Astrocyte of the spinal cord (primary cell): ENCODE measurements at places on chromosomes 4 and X.

- no peak for DNase-seq
Observed at GRCh38 chr4:17797808-17798207, 12.7 kb downstream of the DCAF16 start.

- no peak for DNase-seq
Observed at GRCh38 chr4:36255577-36255976, 11.3 kb upstream of the ARAP2 start.

GRCh38 chrX:37779857-37780256 is at the start of gene CYBB:
CYBB (plus strand) TSS chrX:37780059; CDS start chrX:37780078, 19 bp downstream.
- DNase-seq = no peak

DNA sequence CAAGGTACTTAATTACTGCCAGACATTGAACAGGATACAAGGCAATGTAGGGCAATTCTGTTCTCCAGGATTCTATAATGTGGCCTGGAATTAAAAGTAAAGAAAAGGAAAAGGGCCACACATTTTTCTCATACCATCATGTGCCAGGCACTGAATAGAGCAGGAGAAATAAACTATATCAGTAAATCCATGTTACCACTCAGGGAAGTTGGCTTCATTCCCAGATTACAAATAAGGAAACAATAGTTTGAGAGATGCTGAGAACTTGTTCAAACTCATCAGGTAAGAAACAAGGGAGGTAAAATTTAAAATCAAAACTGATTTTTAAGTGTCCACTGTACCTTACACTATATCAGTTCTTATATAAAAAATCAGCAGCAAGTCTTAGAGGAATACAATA is 645.0 kb upstream of the ATOH1 start:
- peak; percentile 25 for DNase-seq

DNA sequence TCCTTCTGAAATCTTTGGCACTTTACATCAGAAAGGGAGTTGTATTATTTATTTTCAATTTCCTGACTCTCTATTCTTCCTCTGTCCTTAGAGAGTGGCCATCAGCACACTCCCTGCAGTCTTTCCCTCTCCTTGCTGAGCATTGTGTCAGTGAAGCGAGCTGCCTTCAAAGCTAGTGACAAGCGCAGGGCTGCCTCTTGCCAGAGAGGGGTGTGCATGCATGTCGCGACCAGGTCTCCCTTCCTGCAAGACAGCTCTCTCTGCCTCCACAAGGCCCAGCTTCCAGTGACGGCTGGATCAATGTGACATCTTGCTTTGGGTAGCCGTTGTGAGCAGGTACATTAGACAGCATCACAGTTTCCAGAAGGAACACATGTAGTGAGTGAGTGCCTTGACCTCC is 810.9 kb upstream of the TENM3 start:
- DNase-seq = no peak

- DNase-seq = peak; percentile 68
Observed at GRCh38 chr4:37770016-37770415, 56.5 kb upstream of the PGM2 start.

GRCh38 chrX:20668550-20668949 is 401.8 kb upstream of the RPS6KA3 start:
- DNase-seq = no peak

GRCh38 chrX:73215246-73215645 is 595 bp upstream of the NAP1L2 start:
- no peak for DNase-seq

DNA sequence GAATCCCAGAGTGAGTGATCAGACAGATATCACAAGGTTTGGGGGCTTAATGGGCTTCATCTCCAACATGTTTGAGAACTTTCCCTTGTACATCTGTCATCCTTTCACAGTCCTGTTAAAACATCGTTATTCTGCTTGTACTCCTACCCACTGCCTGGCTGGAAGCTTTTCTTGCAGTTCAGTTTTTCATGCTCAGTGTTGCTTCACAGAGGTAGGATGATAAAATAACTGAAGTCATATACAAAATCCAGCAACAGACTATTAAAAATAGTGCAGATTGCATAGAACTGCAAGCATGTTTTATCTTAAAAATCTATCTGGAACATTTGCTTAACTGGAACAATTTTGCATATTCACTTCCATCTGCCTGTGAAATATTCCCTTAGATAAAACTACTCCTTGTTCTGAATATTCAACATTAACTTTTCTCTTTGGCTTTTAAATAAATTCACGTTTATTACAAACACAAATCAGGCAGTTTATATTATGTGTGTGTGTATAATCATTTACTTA is 579.6 kb upstream of the IGFBP7 start:
- DNase-seq = no peak

GRCh38 chr4:102560571-102561341 is 59.6 kb downstream of the NFKB1 start:
- DNase-seq = no peak

DNA sequence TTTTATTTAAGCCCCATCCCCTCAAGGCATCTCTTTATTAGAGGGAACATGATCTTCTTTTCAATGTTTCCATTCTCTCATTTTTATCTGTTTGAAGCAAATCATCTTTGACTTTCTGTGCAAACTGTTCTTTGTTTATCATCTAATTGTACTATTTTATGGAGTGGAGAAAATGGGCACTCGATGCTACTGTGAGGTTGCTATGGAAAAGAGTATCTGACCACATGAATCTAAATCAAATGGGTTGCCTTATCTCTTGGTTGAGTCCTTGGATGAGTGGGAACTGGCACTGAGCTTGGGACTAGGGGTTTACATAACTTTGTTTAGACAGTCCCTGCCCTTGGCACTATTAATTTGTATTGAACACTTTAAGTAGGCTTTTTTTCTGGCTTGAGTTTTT is 9.1 kb downstream of the OCRL start:
- DNase-seq = no peak

GRCh38 chrX:12885508-12885907 is 18.6 kb downstream of the TLR7 start:
- DNase-seq = no peak

DNA sequence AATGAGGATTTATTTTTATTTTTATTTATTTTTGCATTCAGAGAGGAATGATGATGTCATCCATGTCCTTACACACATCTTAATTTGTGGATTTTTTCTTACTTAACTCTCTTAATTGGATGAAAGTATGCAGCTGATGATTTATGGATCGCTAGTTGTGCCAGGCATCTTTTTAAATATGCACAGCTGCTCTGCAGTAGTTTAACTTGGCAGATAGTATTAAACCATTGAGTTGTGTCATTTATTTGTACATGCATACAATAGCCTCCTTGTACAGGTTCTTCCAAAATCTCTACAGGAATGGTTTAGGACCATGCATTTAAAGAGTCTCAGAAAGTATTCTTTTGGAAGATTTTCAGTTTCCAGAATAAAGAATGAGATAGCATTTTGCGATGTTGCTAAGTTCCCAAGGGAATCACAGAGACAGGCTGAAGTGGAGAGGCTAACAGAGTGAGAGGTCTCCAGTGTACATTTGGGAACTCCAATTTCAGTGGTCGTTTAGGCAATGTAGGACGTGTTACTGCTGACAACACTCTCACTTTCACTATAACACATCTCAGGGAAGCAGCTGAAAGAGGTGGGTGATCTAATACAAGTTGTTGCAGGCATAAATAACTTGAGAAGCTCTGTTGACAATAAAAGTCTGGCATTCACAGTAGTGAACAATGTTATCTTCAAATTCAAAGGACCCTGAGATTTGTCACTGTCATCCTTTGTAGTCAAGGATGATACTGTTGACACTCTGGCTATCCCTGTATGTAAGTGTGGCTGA is 49.9 kb upstream of the SCRG1 start:
- peak; percentile 78 for DNase-seq

DNA sequence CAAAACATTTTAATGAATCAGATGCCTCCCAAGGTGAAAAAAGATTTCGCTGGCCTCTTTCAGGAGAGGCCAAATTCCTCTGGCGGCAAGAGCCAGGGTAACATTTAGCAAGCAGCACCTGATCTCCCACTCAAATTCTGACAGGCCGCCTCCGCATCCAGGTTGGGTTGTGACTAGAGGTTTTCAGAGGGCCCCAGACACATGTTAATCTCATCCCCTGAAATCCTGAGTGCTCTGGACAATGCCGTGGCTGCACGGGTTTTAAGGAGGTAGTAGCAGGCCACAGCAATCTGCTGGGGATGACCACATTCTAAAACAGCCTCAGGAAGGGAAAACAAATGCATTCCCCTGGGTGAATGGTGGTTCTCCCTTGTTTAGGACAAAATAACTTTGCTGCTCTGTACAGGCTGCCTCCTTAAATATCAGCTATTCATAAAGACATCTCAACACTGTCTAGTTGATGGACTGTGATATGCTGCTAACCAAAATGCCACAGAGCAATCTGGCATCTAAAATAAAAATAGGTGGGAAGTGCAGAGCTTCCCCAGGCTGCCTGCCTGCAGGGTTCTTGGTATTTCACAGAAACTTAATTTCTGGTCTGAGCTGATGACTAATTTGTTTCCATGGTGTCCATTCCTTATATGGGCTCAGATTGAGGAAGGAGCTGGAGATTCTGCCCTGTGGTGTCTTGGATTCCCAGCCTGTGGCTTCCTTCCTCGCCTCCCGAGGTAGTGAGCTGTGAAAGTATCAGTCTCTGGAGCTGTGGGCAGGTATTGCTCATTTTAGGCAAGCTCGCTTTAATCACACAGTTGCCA is 202.0 kb downstream of the DCLK2 start:
- DNase-seq = peak; percentile 94

DNA sequence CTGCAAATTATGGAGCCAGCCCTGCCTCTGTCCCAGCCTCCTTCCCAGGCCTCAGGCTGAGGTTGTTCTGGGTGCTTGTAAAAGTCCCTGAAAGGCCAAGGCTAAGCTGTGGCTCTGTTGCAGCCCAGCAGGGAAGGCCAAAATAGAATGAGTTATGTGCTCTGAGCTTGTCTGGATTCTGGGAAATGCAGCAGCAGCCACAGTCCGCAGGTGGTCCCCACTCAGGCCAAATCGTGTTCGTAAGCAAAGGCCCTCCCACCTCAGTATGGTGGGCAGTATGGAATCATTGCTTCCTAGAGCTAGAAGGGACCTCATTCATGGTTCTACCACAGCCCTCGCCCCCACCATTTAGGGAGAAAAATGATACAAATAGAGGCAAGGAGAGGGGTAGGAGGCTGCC is 4.7 kb upstream of the TCEAL1 start:
- peak; percentile 69 for DNase-seq

DNA sequence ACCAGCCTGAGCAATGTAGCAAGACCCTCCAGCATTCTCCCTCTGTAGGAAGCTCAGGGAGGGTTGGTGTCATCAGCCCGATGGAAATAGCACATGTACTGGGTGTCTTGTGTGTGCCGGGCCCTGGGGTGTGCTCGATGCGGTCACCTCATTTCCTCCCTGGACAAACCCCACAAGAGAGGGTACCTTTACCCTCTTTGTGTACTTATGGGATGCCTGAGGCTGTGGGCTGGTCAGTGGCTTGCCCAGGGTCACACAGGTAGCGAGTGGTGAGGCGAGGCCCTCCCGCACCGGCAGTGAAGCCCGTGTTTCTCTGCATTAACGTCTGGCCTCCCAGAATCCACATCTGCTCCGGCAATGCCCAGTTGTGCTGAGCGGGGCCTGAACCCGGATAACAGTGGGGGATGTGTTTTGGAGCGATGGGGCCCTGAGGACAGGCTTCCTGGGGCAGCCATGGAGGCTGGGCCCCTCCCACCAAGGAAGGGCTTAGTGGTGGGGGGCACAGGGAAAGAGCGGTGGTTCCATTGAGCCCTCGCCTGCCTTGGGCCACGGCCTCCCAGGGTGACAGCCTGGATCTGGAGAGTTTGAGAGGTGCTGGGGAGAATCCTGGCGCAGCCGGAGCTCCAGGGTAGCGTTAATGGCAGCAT is 8.1 kb downstream of the PSAPL1 start:
- DNase-seq = no peak

GRCh38 chr4:90798948-90799347 is 671.8 kb downstream of the CCSER1 start:
- no peak for DNase-seq
